ENCODE measurements at places on chromosomes 2 and 18.

DNA sequence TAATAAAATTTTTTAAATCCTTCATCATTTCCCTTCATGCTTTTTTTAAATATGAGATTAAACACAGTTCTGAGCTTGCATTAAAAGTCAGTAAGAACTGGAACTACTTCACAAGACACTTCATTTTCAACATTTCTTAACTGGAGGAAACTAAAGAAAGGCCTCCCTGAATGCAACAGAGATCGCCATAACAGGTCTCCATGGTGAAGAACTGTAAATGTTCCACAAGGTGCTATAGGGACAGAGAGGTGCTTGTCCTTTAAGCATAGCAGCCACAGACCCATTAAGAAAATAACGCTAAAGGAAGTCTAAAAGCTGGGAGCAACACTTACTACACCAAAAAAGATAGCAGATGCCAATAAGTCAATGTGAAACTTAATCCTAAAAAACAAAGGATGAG is 8.5 kb downstream of the STAM2 start:
- DNase-seq: no peak

DNA sequence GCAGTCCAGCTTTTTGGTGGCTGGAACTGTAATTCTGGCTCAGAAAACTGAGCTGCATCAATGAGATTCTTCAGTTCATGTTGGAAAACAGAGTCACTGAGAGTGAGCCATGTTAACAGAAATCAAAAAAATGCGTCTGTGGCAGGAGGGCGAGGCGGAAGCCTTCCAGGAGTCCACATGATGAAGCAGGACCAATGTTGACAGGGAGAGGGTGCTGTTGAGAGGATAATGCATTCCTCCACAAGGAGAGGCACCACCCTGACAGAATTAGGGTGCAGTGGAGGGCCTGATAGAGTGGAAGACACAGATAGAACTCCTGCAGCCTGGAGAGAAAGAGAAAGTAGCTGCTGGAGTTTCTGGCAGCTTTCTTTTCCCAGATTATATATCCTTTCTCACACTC is 111.5 kb downstream of the MGAT5 start:
- DNase-seq: no peak

DNA sequence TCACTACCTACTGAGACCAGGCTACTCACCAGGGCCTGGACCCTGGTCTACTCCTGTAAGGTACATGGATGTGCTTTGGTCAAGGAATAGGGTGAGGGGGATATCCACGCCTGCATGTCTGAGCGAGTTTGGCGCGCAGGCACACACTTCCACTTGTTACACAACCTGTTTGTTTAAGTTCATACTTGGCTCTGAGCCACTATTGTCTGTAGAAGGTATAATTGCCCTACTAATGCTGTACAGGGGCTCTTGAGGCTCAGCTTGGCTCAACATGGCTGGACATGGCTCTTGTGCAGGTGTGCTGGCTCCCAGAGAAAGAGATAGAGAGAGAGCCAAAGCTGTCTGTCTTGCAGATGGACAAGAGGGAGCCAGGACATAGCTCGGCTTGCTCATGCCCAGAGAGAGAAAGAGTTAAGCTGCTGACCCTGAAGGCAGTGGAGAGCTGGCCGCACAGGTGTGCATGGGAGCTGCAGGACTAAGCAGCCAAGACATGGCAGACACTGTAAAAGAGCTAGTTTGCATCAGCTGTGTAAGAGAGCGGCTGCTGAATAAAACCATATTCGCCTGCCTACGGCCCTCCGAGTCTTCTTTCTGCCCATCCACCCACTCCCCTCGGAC is 35.2 kb downstream of the NPPC start:
- DNase-seq: no peak

- DNase-seq: no peak
These were observed 221.7 kb upstream of the SH3BP4 start for GRCh38 chr2:234730066-234730640.

GRCh38 chr2:113217455-113218282 is 43.9 kb downstream of the PSD4 start:
- DNase-seq: no peak

- no peak for DNase-seq
These were observed 9.2 kb upstream of the KYNU start for GRCh38 chr2:142868229-142868762.

DNA sequence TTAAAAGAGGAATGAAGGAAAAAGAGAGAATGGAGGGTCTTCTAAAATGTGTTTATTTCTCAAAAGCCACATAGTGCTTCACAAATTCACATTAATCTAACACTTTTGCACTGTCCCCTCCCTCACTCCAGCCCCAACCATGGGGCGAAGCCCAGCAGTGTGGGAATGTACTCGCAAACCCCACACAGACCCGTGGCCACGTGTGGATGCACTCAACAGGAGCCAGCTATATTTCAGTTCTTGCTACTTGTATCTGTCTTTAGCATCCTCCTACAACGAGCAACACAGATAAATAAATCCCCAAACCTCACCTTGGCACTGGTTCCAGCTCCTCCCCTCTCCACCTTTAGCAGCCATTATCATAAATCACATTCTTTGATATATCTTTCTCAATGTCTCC is 91.9 kb upstream of the TMEM200C start:
- no peak for DNase-seq

GRCh38 chr18:58558471-58558870 is 70.4 kb downstream of the ALPK2 start:
- no peak for DNase-seq

GRCh38 chr2:100302585-100302892 is 19.8 kb downstream of the LONRF2 start:
- DNase-seq: no peak

DNA sequence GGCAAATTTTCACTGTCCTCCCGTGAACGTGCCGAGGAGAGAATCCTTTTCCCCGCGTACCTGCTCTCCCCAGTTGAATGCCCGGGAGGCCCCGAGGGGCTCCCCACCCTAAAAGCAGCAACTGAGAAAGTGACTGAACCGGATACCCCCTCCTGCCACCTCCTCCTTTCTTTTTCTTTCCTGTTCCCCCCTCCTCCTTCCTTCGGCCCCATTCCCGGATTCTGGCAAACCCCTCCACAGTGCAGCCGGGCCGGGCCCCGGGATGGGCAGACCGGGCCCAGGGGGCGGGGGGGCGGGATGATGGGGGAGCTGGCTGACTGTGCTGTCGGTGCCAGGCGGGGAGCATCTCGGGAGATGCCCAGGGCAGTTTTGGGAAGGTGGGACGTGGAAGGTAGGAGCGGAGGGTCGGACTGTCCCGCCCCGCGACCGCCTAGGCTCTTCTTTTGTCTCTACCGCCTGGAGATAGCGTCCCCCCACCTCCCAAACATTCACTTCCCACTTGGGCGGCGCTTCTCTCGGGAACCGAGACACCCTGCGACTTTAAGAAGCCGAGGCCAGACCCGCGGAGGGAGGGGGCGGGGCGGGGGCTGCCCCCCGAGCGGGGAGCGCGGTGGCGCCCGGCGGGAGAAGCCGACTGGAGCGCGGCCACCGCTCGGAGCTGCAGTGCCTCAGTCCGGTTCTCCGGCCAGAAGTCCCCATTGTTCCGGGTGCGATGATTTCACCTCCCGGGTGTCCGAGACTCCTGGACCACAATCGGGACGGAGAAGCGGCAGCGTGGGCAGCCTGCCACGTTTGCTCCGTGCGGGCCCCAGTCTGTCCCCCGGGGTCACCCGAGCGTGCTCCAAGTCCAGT is 8.2 kb downstream of the DLX2 start:
- no peak for DNase-seq

Data from activated CD4-positive, CD25-positive, alpha-beta regulatory T cell treated with anti-CD3 and anti-CD28 coated beads, Interleukin-2, amount 50 U/mL, for 72 hours (primary cell).